ENCODE measurements at places on chromosomes 2 and 18. TPM values are rescaled to one million over a fixed set of nuclear protein-coding genes. Genes with fewer than 3 reads are reported as not detected.

Gene DES
- total RNA-seq, result not detected

Gene ASAP2
- not detected for total RNA-seq

DNA sequence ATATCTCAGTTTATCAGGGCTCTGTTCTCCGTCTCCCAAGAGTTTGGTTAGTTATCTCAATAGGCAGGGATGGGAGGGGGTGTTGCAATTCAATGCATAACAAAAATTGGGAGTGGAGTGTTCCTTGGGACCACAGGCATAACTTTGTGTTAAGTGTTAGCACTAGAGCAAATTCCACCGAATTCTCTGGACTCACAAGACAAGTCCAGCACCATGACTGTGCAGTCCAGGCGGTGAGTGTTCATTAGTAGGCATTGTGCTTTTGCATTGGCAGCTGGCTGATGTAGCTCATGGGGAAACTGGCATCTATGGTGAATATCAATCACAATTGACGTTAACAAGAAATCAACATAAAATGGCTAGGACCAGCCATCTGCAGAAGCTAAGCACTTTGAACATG, 79.0 kb upstream of the CABLES1 start:
- no peak overlapping the region for H3K27ac ChIP-seq
- no peaks in the 10 kb centered on the region for H3K27me3 ChIP-seq
- no peak for DNase-seq
- no peak overlapping the region for H3K4me3 ChIP-seq
- H3K4me1 ChIP-seq, result no peaks in the 10 kb centered on the region

- H3K27me3 ChIP-seq, result no peaks in the 10 kb centered on the region
- H3K4me3 ChIP-seq, result no peak overlapping the region
- no peak for DNase-seq
- H3K4me1 ChIP-seq, result no peaks in the 10 kb centered on the region
- peaks cover 8% of the 10 kb centered on the region for H3K36me3 ChIP-seq
- no peak overlapping the region for H3K27ac ChIP-seq
These were observed 209.3 kb downstream of the EIPR1 start for GRCh38 chr2:3168230-3168891.

GRCh38 chr2:240811346-240812300, 8.4 kb downstream of the KIF1A start:
- no peaks in the 10 kb centered on the region for H3K36me3 ChIP-seq
- no peaks in the 10 kb centered on the region for H3K4me1 ChIP-seq
- no peak overlapping the region for H3K27ac ChIP-seq
